ENCODE measurements at places on chromosomes 2 and 18.

DNA sequence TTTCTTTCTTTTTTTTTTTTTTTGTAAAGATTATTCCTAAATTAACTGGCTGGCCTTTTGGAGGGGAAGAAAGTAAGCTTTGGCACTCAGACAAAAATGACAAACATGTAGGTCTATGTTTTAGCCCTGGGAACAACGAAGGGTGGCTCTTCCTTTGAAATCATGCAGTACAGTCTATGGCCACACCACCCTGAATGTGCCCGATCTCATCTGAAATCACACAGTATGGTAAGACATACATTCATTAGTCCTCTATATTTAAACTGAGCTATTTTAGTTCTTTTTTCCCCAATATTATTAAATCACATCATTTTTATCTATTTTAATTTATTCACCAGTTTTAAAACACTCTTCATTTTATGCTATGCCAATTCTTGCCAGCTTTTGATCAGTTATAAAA lies 48.2 kb downstream of the PLA2R1 start:
- DNase-seq = no peak

DNA sequence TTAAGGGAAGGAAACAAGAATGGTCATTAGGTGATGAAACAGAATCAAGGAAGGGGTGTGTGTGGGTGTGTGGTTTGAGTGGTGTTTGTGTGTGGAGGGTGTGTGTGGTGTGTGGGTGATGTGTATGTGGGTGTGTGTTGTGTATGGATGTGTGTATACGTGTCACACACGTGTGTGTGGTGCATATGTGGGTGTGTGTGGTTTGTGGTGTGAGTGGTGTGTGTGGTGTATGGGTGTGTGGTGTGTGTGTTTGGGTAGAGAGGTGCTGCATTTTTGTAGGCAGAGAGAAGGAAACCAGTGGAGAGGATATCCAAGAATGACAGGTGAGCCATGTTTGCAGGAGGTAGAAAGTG lies 1.1 kb upstream of the CEP192 start:
- DNase-seq = no peak

- no peak for DNase-seq
Measured at GRCh38 chr18:56444201-56444600, 194.2 kb downstream of the TXNL1 start.

GRCh38 chr2:11907190-11907589 lies 160.8 kb downstream of the LPIN1 start:
- no peak for DNase-seq

DNA sequence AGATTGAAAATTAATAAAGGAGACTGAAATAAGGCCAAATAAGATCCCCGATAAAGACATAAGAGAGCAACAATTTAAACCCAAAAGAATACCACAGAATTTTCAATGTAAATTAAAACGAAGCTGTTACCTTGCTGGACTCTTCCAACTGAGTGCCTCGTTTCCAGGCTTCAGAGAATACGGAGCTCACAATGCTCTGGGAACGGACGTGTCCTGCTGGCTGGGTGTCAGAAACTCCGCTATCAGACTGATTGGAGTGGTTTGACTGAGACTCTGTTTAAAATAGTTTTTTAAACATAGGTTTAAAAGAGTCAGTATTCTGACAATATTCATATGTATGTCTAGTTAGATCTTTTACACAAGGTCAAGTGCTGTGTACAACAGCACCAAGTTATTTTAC lies 90.4 kb downstream of the RAPH1 start:
- no peak for DNase-seq
